ENCODE measurements at places on chromosomes 16 and 17.
A peak's percentile ranks its signal among the peaks of the same experiment; 100 is the strongest.

DNA sequence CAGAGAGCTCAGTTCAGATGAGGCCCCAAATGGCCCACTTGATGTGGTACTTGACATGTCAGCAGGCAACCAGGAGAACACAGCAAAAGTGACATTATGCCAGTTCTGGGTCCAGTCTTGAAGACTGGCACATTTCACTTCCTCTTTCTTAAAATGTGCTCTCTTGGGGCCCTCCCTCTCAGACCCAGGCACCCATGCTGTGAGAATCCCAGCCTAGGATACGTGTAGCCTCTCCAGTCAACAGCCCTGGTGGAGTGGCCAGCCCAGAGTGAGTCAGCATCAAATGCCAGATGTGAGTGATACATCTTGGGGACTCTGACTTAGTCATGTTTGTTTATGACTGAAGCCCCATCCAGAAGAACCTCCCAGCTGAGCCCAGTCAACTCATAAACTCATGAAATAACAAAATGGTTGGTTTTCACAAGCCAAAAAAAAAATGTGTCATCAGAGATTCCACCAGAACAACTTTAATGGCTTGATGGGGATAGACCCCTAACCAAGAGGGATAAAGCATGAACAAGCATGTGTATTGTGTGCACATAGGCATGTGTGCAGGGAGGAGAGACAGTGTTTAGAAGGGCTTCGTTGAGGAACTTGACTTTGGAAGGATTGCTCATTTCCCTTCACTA lies 82.5 kb upstream of the TNRC6C start:
- DNase-seq, result no peak

DNA sequence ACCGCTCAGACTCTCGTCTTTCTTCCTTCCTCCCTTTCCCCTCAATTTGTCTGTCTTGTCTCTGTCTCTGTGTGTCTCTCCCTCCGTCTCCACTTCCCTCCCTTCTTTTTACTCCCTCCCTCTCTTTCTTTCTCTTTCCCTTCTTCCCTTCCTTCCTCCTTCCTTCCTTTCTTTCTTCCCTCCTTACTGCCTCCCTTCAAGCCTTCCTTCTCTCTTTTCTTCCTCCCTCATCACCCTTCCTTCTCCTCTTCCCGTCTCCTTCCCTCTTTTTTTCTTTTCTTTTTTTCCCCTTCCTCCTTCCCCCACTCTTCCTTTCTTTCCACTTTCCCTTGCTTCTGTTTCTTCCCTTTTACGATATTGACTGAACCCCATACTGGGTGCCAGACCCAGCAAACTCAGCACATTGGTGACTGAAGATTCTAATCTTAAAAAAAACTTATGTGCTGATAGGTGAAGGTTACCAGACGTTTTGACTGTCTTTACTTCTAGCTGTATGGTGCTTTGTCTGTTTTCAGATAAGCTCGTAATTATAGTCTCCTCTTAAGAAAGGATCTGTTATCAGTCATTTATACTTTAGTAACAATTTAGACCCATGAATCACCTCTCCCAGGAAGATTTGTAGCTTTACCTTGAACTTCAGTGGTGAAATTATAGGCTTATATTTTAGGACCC lies 481 bp upstream of the BRD7 start:
- no peak for DNase-seq

GRCh38 chr16:2443555-2443954 lies 14.3 kb downstream of the CCNF start:
- DNase-seq, result no peak

DNA sequence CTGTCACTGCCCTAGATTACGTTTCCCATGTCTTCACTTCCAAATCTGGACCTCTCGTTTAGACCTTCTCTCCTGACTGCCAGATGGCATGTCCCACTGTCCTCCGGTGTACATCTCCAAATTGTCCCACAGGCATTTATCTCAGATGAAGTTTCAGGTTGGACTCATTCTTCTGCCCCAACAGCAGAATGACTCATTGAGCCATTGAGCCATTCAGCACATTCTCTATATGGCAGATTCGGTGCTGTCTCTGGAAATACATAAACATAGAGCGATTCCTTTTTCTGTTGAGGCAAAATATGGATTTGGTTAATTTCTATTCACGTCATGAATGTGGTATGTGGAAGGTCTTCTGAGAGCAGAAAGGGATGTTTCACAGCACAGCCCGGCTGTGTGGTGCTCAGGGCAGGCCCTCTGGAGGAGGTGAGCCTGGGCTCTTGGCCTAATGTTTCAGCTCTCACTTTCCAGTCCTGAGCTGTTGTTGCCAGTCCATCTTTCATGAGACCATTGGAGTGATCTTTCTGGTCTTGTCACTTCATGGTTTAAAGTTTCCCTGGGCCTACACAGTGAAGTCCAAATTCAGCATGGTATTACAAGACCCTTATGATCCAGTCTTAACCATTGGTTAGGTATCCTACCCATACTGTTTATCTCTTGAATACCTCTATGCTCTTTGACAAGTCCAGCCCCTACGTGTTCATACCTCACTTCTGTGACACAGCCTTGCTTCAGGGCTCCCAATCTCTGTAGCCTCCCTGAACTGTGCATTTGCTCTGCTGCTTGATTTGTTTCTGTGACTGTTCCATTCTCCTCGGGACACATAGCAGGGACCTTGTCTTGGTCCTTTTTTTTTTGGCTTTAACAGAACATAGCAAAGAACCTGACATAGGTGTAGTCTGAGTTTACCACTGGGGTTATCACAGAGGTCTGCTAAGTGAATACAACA lies 15.9 kb downstream of the HAPSTR1 start:
- DNase-seq, result no peak

GRCh38 chr17:45162025-45162687 lies 481 bp downstream of the HEXIM2 start:
- no peak for DNase-seq

- no peak for DNase-seq
Measured at GRCh38 chr16:73526011-73526804, 478.3 kb upstream of the ZFHX3 start.

- no peak for DNase-seq
Measured at GRCh38 chr16:72897707-72898106, 150.2 kb downstream of the ZFHX3 start.

GRCh38 chr16:20300312-20301097 lies 26.8 kb downstream of the GP2 start:
- DNase-seq, result no peak

GRCh38 chr17:81440511-81441244 lies 45.4 kb downstream of the BAHCC1 start:
- no peak for DNase-seq

- peak; percentile 25 for DNase-seq
Measured at GRCh38 chr16:3292604-3293003, 9.3 kb downstream of the ZNF263 start.

- no peak for DNase-seq
Measured at GRCh38 chr16:27417047-27417671, 15.2 kb downstream of the IL21R start.

DNA sequence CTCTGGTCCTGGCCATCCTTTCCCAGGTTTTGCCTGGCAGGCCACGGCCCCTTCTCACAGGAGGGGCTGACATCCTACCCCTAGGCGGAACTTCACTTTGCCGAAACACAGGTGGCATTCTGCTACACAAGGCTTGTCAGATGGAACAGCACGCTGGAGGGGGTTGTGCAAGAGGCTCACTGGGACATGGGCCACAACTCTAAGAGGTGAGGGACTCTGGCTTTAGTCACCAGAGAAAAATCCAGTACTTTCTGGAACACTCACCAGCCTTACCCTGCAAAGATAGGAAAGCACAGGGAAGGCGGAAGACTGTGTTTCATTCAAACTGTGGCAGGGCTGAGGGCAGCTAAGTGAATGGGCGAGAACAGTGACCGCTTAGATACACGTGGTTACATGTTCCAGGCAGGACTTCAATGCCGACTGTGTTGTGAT lies 18.3 kb downstream of the CDC42EP4 start:
- DNase-seq, result no peak

GRCh38 chr17:15412606-15413005 lies 54.8 kb downstream of the CDRT4 start:
- DNase-seq, result no peak

- no peak for DNase-seq
Measured at GRCh38 chr16:5601957-5602356, 504.4 kb upstream of the EEF2KMT start.

DNA sequence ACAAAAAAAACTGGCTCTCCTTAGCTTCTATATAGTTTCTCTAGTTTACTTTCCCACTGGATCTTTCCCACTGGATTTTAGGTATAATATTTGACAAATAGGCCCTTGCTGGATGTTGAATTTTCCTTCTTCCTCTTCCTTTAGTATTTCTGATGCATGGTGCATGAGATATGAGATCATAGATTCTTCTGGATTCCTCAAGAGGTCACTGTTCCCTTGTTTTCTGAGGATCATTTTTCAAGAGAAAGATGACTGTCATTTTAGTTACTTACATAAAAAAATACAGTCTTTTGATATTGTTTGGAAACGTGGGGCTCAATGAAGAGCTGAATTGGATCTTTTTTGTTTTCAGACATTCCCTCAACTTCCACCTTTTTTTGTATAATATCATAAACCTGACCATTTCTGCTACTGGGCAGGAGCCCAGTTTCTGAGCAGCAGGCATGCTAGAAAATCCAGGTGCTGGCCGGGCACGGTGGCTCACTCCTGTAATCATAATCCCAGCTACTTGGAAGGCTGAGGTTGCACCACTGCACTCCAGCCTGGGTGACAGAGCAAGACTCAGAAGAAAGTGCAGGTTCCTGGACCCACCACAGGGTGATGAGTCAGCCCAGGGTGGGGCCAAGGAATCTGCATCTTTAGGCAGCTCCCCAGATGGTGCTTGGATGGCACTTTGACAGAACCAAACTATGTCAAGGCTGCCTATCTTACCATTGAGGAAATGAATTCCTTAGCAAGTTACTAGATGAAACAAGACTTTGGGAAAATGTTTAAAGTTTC lies 70.3 kb downstream of the SDR42E1 start:
- peak; percentile 8 for DNase-seq

- DNase-seq, result no peak
Measured at GRCh38 chr17:49227436-49228261, 2.9 kb downstream of the PHOSPHO1 start.

DNA sequence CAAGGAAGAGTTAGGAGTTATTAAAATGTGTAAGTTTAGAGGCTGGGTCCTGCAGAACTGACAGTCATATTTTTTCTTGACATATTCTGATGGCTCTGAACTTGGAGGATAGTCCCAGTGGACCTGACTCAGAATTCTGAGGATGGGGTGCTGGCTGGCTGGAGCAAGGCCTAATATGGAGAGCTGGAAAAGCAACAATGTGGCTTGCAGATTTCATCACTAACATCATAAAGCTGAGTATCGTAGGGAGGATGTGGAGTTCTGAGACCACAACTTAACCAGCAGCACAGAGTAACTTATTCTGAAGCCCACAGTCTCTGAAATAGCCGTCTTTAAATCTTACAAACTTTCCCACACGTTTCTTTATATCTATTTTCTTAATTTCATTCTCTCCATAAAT lies 2.3 kb downstream of the KRTAP1-5 start:
- no peak for DNase-seq

DNA sequence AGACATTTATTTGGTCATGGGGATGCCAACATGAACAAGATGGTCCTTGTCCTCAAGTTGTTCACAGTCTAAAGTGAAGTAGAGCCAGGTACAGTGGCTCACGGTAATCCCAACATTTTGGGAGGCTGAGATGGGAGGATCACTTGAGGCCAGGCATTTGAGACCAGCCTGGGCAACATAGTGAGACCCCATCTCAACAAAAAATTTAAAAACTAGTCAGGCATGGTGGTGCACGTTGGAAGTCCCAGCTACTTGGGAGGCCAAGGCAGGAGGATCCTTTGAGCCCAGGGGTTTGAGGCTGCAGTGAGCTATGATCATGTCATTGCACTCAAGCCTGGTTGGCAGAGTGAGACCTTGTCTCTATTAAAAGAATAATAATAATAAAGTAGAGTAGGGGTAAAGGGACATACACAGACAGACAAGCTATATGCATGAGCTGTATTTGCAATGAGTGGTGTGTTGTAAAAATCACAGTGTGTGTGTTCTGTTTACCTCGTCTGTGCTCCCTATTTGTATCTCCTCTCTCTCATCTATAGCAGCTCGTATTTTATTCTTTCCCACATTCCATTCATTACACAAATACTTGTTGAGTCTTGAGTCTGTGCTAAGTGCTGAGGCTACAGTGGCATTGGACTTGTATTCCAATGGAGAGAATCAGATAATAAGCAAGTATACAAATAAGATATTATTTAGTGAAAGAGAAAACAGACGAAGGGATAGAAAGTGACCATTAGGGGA lies 73.9 kb upstream of the DHX40 start:
- no peak for DNase-seq

DNA sequence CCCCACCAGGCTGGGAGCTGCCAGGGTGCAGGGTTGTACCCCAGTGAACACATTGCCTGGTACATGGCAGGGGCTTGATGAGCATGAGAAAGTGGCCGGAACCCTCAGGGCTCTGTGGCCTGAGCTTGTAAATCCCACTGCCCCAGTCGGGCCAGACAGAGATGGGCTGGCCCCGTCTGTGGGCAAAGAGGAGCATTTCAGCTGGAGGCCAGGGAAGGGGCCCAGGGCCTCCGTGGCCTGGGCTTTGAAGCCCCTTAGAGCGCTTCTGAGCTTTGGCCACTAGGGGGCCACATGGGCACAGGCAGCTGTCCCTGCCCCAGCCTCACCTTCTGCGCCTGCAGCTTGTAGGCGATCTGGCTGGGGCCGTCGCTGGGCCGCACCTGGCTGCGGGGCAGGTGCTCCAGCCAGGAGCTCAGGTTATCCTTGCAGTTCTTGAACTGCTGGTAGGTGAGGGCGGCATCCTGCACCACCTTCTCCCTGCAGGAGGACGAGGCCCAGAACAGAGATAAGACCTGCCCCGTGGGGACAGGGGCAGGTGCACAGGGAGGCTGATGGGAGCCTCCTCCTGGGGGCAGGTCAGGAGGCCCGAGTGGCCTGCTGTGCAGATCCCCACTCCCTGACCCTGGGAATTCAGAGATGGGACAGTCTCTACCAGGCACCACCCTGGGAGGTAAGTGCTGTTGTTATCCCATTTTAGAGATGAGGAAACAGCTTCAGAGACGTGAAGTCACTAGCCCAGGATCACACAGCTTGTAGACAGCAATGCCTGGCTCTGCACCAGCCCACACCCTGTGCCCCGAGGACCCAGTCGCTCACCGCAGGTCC lies 12.8 kb downstream of the EVPL start:
- no peak for DNase-seq

GRCh38 chr17:58680038-58680369 lies 11.8 kb downstream of the TEX14 start:
- no peak for DNase-seq

DNA sequence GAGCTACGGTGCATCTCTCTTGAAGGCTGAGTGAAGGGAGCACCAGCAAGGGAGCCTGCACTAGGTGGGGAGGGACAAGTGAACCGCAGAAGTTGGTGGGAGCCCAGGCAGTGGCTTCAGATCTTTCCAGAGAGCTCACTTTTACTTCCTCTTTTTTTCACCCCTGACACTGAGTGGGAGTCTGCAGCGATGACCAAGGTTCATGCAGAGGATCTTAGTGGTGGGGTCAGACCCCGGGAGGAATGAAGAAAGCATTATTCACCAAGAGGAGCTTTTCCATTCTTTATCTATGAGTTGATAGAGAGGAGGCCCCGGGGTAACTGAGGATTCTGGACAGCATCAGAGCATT lies 3.0 kb upstream of the CCL2 start:
- no peak for DNase-seq

DNA sequence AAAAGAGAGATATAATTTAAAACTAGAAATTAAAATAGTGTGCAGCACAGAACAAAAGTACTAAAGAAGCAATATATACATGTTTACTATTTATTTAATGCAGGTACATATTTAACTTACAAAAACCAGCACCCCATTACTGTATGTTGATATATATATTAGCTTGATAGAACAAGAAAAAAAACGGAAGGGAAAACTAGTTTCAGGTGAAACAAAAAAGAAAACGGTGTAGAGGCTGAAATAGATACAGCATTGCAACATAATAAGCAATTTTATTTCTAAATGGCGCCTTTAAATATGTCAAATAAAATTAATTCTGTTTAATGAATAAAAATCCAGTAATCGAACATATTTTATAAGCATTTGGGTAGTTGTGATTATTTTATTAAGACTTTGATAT lies 3.9 kb downstream of the HNF1B start:
- DNase-seq, result no peak

Measured in HS-5 (cell line).